Fibroblast of pulmonary artery (primary cell): ENCODE measurements at places on chromosomes 6 and 20.

DNA sequence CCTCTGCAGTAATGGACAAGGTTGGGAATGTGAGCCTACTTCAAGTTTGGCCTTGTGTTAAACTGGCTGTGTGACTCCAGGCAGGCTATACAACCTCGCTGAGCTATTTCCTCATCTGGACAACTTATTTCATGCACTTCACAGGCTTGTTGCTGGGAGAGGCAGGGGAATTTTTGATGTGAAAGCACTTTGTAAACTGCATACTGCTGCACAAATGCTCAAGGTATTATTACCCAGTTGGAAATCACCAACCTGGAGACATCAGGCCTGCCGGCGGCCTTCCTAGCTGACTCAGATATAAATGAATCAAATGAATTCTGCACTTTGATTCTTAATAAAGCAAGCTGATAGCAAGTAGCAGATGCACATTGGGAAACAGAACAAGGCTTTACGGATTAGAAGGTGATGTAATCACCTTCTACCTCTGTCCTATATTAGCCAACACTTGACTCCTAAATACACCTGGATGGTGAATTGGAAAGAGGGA is 10.1 kb downstream of the JARID2 start:
- DNase-seq, result no peak

GRCh38 chr6:22940581-22941290 is 371.4 kb downstream of the HDGFL1 start:
- no peak for DNase-seq

DNA sequence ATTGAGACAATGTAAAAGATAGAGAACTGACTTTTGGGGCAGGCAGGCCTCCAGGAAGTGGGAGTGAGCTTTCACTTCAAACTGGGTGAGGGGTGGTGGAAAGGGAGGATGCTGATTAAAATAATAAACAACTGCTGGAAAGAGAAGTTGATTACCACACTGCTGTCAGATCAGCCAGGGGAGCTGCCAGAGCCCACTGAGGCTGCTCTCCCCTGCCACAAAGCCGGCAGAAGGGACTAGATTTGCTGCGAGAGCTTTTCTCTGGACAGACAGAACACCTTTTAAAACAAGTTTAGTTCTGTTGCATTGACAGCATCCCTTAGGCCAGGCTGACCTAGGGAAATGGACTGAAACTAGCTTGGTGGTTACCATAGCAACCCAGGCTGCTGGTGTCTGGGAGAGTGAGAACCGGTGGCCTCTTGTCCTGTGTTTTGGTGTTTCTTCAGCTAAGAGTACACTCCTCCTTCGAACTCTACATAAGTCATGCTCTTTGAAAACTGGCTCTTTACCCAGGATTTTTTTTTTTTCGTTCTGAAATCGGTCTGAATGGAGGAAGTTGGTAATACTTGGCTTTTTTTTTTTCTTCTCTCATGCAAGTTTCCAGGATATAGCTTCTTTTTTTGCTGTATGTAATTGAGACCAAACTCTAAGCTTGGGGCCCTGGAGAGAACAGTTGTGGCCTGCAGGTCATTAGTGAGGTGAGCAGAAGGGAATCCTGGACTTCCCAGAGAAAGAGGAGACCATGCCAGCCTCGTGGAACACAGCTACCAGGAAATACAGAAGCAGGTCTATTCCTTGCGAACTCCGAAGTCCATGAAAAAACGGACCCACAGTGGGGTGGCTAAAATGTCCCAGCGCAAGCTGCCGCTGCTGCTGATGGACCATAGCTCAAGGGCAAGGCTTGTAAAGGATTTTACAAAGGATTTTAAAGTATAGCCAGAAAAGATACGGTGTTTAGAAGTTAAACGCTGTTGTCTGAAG is 374.4 kb downstream of the UTRN start:
- peak; percentile 86 for DNase-seq

- DNase-seq, result peak; percentile 98
These were observed 120.2 kb upstream of the RNF24 start for GRCh38 chr20:4135385-4136077.

- peak; percentile 87 for DNase-seq
These were observed 84.0 kb upstream of the TULP1 start for GRCh38 chr6:35596448-35597442.

GRCh38 chr20:61659994-61660346 is 405.7 kb downstream of the TAF4 start:
- no peak for DNase-seq

DNA sequence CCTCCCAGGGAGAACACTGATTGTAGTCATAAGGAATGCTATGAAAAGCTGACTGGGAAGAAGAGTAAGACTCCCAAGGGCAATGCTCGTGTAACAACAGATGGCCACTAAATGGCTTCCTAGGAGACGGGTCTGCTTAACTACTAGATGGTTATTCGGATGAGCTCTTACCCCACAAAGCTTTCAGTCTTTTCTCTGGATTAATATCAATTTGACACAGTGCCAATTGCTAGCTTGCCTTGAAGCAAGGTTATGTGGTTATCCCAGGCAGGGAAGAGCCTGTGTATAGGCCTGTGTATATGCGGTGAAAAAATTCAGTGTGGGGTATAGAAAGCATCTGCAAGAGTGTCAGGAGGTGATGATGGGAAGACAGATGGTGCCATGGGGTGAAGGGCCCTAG is 86.4 kb upstream of the NOX3 start:
- DNase-seq, result no peak

- no peak for DNase-seq
These were observed 211.0 kb downstream of the FOXC1 start for GRCh38 chr6:1820714-1821113.

DNA sequence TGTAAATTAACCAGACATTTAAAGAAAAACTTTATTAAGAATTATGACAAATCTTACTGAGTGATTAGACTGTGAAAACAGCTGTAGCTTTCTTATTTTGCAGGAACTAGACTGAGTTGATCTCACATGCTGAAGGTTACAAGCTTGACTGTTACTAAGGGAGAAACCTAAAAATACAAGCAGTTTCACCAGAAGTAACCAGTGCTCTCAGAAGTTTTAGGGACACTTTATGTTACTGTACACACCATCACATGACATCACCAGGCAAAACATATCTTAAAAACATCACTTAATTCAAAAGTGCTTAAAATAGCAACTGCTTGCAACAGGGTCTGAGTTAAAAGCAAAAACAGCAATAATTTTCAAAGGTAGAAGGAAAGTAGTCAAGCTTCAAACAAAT is 5.4 kb downstream of the FBXO30 start:
- no peak for DNase-seq

- peak; percentile 69 for DNase-seq
These were observed 645.0 kb downstream of the PHF3 start for GRCh38 chr6:64280569-64280968.
